ENCODE measurements at places on chromosomes 5 and 9.

DNA sequence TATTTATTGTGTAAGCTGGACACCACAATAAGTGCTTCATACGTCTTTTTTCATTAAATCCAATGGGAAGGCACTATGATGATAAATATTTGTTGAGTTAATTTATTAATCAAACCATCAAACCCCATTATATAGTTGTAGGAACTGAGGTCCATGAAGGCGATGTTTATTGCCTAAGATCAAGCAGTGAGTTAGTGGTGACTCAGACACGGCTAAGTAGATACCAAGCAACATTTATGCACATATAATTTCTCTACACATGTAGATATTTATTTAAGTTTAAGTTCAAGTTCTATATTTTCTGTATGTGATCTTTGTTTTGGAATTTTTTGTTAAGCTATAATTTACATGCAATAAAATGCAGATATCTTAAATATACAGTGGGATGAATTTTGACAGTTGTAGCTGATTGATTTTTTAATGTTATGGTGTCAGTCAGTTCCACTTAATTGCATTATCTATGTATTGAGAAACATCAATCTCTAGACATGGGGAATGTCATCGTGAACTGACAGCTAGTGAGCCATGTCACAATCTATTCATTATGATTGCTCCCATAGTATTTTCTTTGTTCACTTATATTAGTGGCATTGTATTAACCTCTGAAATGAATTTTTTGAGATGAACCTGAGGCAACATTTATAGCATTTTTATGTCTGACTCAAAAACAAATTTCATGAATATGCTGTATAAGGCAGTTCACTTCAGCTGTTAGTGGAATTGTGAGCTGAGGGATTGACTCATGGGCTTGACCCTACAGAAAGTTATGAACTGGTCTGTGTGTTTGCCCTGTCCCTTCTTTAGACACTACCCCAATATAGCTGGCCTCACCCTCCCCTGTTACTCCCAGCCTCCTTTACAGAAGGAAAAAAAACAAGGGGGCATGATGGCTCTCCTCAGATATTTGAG lies 11.9 kb upstream of the GARNL3 start:
- no peak for DNase-seq

GRCh38 chr9:124251204-124251603 lies 6.5 kb upstream of the NEK6 start:
- DNase-seq, result no peak

GRCh38 chr9:135296735-135297455 lies 182.7 kb upstream of the PPP1R26 start:
- no peak for DNase-seq

- no peak for DNase-seq
These were observed 87.4 kb downstream of the TEK start for GRCh38 chr9:27196383-27196782.

DNA sequence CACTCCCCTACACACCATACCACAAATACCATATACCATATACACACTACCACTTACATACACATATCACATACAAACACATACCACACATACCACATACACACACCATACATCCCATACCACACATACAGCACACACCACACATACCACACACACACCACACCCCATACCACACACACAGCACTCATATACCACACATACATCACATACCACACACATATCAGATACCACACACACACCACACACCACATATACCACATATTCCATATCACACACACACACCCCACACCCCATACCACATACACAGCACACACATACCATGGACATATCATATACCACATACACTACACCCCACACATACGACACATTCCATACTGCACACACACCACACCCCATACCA lies 276.6 kb downstream of the GADD45G start:
- no peak for DNase-seq

- DNase-seq, result no peak
These were observed 128.6 kb downstream of the PDZD2 start for GRCh38 chr5:31767335-31768031.

- no peak for DNase-seq
These were observed 64.6 kb downstream of the ADAMTS12 start for GRCh38 chr5:33827018-33827707.

DNA sequence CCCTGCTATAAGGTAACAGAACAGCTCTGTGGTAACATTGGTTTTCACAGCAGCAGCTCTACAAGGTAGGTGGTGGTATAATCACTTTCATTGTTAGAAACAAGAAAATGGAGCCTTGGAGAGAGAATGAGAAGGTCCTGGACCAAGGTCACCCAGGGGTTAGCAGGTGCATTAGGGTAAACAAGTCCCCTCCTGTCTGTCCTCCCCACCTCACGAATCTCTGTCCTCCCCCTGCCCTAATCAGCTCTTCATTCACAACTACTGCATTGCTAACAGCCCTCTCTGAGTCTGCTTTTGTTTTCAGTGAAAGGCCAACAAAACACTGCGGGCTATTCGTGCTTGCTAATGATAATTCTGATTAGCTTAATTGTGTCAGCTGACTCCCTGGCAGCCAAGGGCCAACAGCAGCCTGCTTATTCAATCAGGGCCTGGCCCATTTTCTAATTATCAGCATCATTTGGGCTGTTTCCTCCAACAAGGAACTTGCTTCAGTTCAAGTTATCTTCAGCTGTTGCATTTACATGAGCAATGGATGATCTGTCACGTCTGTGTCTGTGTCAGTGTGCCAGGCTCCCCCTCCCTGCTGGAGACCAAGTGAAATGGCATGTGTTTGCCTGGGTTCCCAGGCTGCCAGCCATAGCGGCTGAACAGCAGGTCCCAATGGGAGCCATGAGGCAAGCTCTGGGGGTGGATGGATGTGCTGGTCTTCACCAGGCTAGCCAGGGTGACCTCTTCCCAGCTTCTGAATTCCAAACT lies 56.7 kb upstream of the EQTN start:
- no peak for DNase-seq

DNA sequence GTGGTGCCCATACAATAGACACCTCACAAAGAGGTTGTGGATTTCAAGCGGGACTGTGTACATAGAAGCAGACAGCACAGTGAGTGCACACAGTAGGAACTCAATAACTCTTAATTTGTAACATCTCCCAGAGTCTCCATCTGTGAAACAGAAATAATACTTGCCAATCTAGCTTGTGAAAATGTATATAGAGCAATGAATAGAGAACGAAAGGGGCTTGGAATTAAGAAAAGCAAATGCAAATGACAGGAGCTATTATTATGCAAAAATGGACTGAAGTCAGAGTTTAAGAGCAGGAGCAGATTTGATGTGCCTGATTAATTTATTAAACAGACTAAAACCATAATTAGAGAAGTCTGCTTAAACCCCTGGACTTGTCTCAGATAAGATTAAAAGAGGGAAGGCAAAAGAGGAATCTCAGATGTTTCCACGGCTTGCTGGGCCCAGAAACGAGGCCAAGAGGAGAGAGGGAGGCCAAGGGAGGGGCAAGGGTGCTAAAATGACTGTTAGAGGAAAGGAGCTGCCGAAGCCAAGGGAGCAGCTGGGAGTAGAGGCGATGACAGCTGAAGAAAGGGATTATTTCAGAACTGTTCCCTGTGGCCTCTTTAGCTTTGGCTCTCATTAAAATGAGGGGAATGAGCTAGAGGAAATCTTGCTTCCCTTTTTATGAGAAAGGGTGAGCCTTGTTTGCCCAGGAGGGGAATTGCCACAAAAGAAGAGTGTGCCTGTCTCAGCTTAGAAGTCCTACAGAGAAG lies 72.1 kb downstream of the FEM1C start:
- no peak for DNase-seq

- no peak for DNase-seq
These were observed 16.0 kb downstream of the CEMIP2 start for GRCh38 chr9:71752352-71752751.

DNA sequence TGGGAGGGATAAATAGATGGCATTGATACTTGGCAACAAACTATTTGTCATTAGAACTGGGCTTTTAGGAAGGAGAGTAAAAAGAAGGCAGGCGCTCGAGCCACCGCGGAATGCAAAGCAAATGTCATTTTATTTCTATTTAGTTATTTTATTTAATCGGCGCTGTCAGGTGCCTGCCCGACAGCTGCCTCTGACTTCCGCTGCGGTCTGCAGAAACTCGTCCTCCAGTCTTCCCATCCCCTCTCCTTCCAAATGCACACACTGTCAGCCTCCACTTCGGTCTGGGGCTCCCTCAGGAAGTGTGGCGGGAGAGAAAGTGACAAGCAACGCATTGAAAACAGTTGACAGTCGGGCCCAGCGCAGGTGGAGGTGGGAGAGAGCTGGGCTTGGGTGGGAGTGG lies 29.3 kb downstream of the ASS1 start:
- DNase-seq, result no peak

DNA sequence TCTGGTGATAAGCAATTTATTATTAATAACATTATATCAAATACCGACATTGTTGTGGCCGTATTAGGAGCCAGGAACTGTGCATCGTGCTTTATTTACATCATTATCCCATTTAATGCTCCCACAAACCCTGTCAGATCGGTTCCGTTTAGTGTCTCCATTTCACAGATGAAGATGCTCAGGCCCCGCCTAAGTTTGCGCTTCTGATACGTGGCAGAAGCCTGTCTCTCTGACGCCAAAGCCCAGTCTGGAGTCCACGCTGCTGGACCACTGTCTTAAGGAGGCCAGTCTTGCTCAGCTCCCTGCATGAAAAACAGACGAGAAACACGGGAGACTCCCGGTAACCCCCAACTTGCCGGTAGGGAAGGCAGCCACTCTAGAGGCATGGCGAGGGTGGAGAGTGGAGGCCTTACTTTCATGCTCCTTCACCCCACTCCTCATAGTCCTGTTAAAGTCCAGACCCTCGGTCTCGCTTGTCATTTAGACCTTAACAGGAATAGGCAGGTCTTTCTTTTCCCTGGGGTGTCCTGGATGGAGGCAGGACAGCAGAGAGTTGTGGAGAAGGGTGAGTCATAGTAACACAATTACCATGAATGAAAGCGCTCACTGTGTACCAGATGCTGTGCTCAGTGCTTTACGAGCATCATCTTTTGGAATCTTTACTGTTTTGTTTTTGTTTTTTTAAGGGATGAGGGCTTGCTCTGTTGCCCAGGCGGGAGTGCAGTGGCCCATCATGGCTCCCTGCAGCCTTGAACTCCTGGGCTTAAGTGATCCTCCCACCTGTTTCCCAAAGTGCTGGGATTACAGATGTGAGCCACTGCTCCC lies 872 bp downstream of the TXNDC15 start:
- peak; percentile 27 for DNase-seq

DNA sequence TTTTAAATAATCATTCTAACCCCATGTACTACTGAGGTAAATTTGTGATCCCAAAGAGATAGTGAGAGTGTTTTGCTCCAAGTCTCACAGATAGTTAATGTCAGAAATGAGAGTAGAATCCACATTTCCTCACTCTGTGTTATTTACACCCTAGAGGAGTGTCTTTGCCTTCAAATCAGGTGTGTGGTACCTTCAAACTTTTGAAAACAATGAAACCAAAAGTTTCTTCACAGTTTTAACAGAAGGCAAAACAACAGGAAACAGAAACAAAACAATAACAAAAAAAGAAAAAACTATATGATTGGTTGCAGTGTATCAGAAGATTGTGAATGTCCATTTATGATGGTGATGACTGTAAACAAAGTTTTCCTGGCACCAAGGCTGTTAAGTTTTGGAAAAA lies 85.9 kb downstream of the ERBIN start:
- DNase-seq, result no peak

- no peak for DNase-seq
These were observed 18.0 kb upstream of the JADE2 start for GRCh38 chr5:134507452-134507851.

- DNase-seq, result no peak
These were observed 1.7 kb downstream of the UBE2D2 start for GRCh38 chr5:139562847-139563246.

GRCh38 chr5:35127006-35127405 lies 79.3 kb upstream of the AGXT2 start:
- no peak for DNase-seq

DNA sequence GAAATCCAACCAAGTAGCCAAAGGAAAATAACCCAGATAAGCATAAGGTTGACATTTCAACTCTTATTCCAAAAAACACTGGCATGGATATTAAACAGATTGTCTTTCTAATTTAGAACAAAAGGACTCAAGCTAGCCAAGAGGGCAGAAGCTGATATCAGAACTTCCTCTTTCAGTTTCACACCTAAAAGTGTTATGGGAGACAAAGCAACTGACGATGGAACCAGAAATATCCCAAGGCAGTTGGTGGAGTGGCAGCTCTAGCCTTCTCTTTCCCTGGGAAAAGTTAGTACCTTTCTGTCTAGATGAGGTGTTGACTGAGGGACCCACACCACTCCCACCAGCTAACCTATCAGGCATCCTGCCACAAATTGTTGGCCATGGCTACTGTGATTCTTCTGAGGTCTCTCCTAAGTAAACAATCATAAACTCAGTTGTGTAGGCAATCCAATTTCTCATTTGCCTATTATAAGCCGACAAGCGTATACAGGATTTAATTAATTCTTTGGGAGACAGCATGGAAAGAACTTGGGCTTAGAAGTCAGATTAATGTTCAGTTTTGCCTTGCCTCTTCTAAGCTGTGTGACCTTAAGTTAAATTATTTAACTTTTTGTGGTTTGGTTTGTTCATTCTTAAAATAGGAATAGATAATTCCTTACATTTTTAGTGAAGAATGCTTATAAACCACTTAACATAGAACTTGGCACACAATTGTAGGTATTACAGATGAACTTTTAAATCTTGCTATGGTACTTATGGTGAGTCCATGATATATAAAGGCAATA lies 110.9 kb upstream of the ADAMTSL1 start:
- no peak for DNase-seq

GRCh38 chr9:34049630-34050384 lies 1.1 kb upstream of the UBAP2 start:
- DNase-seq, result no peak

Data from stimulated activated CD4-positive, alpha-beta T cell treated with anti-CD3 and anti-CD28 coated beads, Interleukin-1b, Interleukin-23, amount 100 ng/mL, for 24 hours (primary cell).